ENCODE measurements at places on chromosomes 7 and 10. TPM values are rescaled to one million over a fixed set of nuclear protein-coding genes. Genes with fewer than 3 reads are reported as not detected.

GRCh38 chr10:43825984-43826383 is 177.3 kb upstream of the ZNF32 start:
- H3K27me3 ChIP-seq, result no peaks in the 10 kb centered on the region
- peaks cover 27% of the 10 kb centered on the region for H3K4me1 ChIP-seq
- no peak overlapping the region for H3K27ac ChIP-seq
- H3K4me3 ChIP-seq, result no peak overlapping the region
- H3K36me3 ChIP-seq, result peaks cover 2% of the 10 kb centered on the region

DNA sequence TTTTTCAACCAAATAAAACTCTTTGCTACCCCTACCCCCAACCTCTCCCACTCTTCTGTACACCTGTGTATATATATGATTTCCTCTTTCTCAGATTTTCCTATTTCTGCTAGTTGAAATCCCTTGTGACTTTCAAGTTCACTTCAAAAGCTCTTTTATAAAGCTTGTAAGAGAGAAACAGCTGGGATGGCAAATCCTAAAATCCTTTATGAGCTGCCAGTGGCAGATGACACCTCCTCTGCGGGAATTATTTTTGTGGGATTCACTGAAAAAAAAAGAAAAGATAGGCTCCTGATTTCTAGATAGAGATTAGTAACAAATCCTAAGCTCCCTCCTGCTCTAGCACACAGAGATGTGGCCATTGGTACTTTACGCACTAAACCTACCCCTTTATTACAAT is 92.9 kb downstream of the AHR start:
- H3K36me3 ChIP-seq, result peaks cover 4% of the 10 kb centered on the region
- H3K27ac ChIP-seq, result no peak overlapping the region
- no peak for DNase-seq
- peaks cover 35% of the 10 kb centered on the region for H3K4me1 ChIP-seq

MLXIPL gene
- not detected for total RNA-seq

DNA sequence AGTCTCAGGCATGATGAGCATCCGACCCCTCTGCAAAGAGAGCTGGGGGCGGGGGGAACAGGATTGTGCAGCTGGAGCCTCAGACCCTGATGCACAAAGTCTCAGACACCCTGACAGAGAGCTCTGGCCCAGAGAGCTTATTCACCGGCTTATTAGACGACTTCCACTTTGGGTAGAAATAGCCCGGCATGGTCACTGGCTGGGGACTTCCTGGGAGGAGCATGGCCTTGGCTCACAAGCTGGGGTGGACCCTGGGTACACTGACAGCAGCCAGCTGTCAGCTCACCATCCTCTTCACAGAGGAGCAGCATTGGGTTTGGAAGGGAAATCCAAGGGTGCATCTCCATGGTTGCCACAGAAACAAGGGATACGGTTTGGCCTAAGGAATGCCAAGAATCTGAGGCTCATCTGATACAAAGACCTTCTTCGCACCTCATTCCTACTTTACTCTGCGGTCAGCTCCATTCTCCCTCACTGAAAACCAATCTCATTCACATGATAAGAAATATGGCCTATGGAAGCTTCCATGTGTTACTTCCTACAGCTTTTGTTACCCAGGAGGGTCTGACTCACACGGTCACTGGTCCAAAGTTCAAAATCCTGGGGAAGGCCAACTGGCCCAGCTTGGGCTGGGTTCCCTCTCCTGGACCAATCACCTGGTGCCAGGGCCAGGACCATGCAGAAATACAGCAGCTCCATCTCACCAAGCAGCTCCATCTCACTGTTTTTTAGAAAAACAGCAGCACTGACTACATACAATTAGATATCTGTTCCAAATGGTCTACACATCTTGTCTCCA is 25.1 kb downstream of the ZNF467 start:
- no peak for DNase-seq
- no peaks in the 10 kb centered on the region for H3K27me3 ChIP-seq
- H3K4me1 ChIP-seq, result no peaks in the 10 kb centered on the region
- H3K36me3 ChIP-seq, result peaks cover 2% of the 10 kb centered on the region
- H3K27ac ChIP-seq, result no peak overlapping the region
- H3K4me3 ChIP-seq, result no peak overlapping the region

CDHR1 gene
- 5.1 TPM for total RNA-seq

- DNase-seq, result no peak
- peaks cover 18% of the 10 kb centered on the region for H3K36me3 ChIP-seq
- no peaks in the 10 kb centered on the region for H3K4me1 ChIP-seq
- no peak overlapping the region for H3K27ac ChIP-seq
These were observed 67.7 kb downstream of the NSUN6 start for GRCh38 chr10:18583575-18584270.

- H3K27me3 ChIP-seq, result peaks cover 13% of the 10 kb centered on the region
- peaks cover 6% of the 10 kb centered on the region for H3K4me1 ChIP-seq
- H3K36me3 ChIP-seq, result no peaks in the 10 kb centered on the region
- no peak overlapping the region for H3K4me3 ChIP-seq
- no peak for DNase-seq
These were observed 8.4 kb upstream of the INMT start for GRCh38 chr7:30743371-30744074.

SMIM30 gene
- 33.6 TPM for total RNA-seq

GRCh38 chr10:29329420-29329819 is 40.5 kb downstream of the LYZL1 start:
- H3K4me3 ChIP-seq, result no peak overlapping the region
- no peaks in the 10 kb centered on the region for H3K36me3 ChIP-seq
- peaks cover 15% of the 10 kb centered on the region for H3K27me3 ChIP-seq
- H3K27ac ChIP-seq, result no peak overlapping the region
- peaks cover 14% of the 10 kb centered on the region for H3K4me1 ChIP-seq

- H3K4me3 ChIP-seq, result no peak overlapping the region
- H3K4me1 ChIP-seq, result peaks cover 31% of the 10 kb centered on the region
- no peak overlapping the region for H3K27ac ChIP-seq
- peaks cover 2% of the 10 kb centered on the region for H3K27me3 ChIP-seq
These were observed 118.5 kb downstream of the RAB18 start for GRCh38 chr10:27622596-27622995.
